Right renal pelvis (tissue), 4 donors: ENCODE measurements at places on chromosomes 2 and 18. TPM values are rescaled to one million over a fixed set of nuclear protein-coding genes. Genes with fewer than 3 reads are reported as not detected.

The UGT1A10 gene
- polyA plus RNA-seq: not detected

The SH3BP4 gene
- 44.2 TPM for polyA plus RNA-seq

The RPL31 gene
- 2,661 TPM for polyA plus RNA-seq

The RNF152 gene
- 7.9 TPM for polyA plus RNA-seq

The CCDC150 gene
- 21.0 TPM for polyA plus RNA-seq

The TNP1 gene
- polyA plus RNA-seq: not detected

The MRO gene
- 3.0 TPM for polyA plus RNA-seq

The GRP gene
- 1.8 TPM for polyA plus RNA-seq
